ENCODE measurements at places on chromosomes 4 and X. TPM values are rescaled to one million over a fixed set of nuclear protein-coding genes. Genes with fewer than 3 reads are reported as not detected.

DNA sequence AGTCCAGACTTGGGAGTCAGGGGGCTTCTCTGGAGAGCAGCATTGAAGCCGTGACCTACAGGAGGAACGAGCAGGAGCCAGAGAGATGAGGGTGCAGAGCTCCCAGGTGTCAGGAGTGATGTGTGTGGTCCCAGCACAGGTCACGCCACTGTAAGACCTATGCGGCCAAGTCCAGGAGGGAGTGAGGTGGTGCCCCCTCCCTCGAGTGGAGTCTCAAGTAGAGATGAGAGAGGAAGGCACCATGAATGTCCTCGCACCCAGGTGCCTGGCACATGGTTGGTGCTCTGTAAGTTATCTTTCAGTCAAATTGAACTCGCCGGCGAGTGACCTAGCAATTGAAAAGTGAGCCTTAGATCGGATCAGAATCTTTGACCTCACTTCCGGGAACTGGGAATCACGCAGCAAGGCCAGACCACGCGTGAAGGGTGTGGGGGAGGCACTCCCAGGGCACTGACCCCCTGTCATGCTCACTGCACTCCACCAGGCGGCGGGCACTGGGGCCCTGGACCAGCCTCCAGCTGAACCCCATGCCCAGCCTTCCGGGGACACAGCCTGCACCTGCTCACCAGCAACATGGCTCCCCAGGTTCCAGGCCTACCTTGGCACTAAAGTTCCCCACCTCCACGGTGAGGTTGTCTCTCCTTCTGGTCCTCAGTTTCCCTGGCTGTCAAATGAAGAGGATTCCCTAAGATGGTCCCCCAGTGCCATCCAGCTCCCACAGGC lies 127.4 kb downstream of the HMX1 start:
- no peaks in the 10 kb centered on the region for H3K4me1 ChIP-seq
- 0 out of 2 replicates have a peak, but pooled peaks cover 2% of the 10 kb centered on the region for H3K27me3 ChIP-seq
- no peak overlapping the region for H3K27ac ChIP-seq
- no peaks in the 10 kb centered on the region for H3K36me3 ChIP-seq
- no peak overlapping the region for H3K4me3 ChIP-seq

GRCh38 chr4:86038037-86038436 lies 321.8 kb downstream of the MAPK10 start:
- H3K27ac ChIP-seq = no peak overlapping the region
- H3K27me3 ChIP-seq = no peaks in the 10 kb centered on the region
- peaks cover 3% of the 10 kb centered on the region for H3K36me3 ChIP-seq

DNA sequence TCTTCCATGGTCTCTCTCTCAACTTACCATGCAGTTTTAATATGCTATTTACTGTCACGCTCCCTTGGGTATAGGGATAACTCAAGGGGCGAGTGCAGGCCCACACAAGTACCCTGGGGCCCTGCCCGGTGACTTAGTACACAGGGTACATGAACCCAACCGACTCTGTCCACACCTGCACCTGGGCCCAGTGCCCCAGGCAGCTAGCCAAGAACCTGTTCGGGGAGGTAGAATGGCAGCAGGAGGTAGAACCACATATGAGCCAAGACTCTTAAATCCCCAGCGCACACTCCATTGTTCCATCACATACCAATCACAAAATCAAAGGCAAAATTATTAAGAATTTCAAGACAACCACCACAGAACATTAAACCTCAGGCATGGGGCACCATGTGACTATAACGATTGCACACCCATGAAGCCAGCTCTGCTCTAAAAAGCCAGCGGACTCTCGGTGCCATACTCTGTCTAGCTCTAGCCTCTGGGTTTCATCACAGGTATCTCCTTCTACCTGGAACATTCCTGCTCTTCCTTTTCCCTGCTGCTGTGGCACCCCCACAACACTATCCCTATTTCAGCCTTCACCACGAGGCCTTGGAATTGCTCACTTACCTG lies 14.6 kb downstream of the PHF8 start:
- H3K27me3 ChIP-seq = no peaks in the 10 kb centered on the region
- no peak overlapping the region for H3K4me3 ChIP-seq
- peaks cover 55% of the 10 kb centered on the region for H3K36me3 ChIP-seq
- no peaks in the 10 kb centered on the region for H3K4me1 ChIP-seq

The C4orf17 gene
- total RNA-seq = not detected

The EXOSC9 gene
- 69.1 TPM for total RNA-seq

The ATP7A gene
- 2.1 TPM for total RNA-seq

The RAI2 gene
- total RNA-seq = 0.72 TPM

The PDLIM3 gene
- 12.0 TPM for total RNA-seq

The DCAF12L2 gene
- total RNA-seq = 1.2 TPM

The ADH1A gene
- not detected for total RNA-seq
